Suppressor macrophage treated with lipopolysaccharide for 4 hours (primary cell): ENCODE measurements at places on chromosomes 1 and 21.
A peak's percentile ranks its signal among the peaks of the same experiment; 100 is the strongest.

DNA sequence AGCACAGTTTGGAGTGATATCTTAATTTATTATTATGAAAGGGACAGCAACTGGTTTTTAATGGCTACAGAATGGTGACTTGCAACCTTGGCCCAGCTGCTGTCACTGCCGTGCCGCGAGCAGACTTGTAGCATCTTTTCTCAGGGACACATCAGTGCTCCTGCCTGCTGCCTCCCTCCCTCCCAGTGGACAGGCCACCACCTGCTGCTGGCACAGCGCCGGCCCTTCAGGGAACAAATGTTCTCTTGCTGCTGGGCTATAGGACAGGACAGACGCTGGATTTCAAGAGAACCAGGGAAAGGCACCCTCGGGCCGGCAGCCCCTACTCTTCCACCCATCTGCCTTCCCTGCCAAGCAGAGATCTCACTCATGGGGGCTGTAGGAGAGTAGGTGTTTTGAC is 413.8 kb upstream of the NFIA start:
- DNase-seq, result no peak

- peak; percentile 65 for DNase-seq
Observed at GRCh38 chr1:183633676-183634343, 1.8 kb downstream of the ARPC5 start.

- no peak for DNase-seq
Observed at GRCh38 chr1:32754317-32755097, 51.9 kb upstream of the SYNC start.

- DNase-seq, result no peak
Observed at GRCh38 chr1:243489681-243490546, 234.1 kb downstream of the SDCCAG8 start.

DNA sequence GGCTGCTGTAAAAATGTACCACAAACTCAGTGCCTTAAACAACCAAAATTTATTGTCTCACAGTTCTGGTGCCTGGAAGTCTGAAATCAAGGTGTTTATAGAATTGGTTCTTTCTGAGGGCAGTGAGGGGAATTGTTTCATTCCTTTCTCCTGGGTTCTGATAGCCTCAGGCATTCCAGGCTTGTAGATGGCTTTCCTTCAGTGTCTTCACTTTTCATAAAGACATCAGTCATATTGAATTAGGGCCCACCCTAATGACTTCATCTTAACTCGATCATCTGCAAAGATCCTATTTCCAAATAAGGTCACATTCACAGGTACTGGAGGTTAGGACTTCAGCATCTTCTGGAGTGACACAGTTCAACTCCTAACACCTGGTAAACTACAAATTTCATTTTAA is 15.0 kb downstream of the CDKN2C start:
- no peak for DNase-seq
